ENCODE measurements at places on chromosomes 1 and 21. TPM values are rescaled to one million over a fixed set of nuclear protein-coding genes. Genes with fewer than 3 reads are reported as not detected.
A peak's percentile ranks its signal among the peaks of the same experiment; 100 is the strongest.

DNA sequence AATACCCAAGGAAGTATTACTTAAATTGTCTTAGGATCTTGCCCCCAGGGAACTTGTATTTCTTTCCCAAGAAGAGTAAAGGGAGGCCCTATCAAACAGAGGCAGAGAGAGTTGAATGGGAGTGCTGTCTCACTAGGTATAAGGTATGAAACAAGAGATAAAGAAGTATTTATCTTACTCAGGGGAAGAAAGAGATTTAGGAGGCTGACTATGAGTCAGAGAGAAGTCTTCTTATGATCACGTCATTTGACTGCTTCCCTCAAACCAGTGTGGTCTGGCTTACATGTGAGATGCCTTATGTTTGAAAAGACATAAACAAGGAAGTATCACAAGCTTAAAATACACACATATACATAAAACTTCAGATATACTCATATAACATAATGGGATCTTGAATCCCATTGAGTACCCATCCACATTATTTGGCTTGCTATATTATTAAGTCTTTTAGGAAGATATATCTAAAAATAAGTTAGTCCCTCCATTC is 29.6 kb downstream of the DUSP10 start:
- H3K36me3 ChIP-seq: no peaks in the 10 kb centered on the region
- H3K4me3 ChIP-seq: no peak overlapping the region
- no peaks in the 10 kb centered on the region for H3K27me3 ChIP-seq
- peak overlapping the region; percentile 39 for H3K27ac ChIP-seq
- peaks cover 42% of the 10 kb centered on the region for H3K4me1 ChIP-seq

SPATA21 gene
- not detected for total RNA-seq

DNA sequence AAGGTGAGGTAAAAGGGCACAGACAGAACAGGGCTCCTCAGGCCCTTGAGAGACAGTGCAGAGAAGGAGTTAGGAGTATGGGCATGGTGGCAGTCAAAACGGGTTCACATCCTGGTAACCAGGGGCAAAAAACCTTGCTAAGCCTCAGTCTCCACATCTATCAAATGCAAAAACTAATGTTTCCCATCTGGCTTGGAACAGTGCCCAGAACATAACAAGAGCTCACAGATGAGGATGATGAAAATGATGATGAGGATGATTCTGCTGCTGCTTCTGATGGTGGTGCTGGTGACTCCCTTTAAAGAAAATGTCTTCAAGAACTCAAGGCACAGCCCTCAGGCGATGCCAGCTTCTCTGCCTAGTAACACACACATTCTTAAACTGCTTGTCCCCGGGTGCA is 24.1 kb downstream of the HHIPL2 start:
- no peak for DNase-seq
- H3K27me3 ChIP-seq: no peaks in the 10 kb centered on the region
- no peak overlapping the region for H3K27ac ChIP-seq
- no peaks in the 10 kb centered on the region for H3K4me1 ChIP-seq
- no peaks in the 10 kb centered on the region for H3K36me3 ChIP-seq

GRCh38 chr1:157325220-157325619 is 187.0 kb upstream of the ETV3 start:
- no peak overlapping the region for H3K4me3 ChIP-seq
- no peak overlapping the region for H3K27ac ChIP-seq
- no peaks in the 10 kb centered on the region for H3K36me3 ChIP-seq

- no peak overlapping the region for H3K4me3 ChIP-seq
- no peaks in the 10 kb centered on the region for H3K27me3 ChIP-seq
- DNase-seq: no peak
- H3K4me1 ChIP-seq: no peaks in the 10 kb centered on the region
- H3K36me3 ChIP-seq: no peaks in the 10 kb centered on the region
Observed at GRCh38 chr1:98188774-98189173, 267.9 kb upstream of the DPYD start.

KISS1 gene
- 2.9 TPM for total RNA-seq

DNA sequence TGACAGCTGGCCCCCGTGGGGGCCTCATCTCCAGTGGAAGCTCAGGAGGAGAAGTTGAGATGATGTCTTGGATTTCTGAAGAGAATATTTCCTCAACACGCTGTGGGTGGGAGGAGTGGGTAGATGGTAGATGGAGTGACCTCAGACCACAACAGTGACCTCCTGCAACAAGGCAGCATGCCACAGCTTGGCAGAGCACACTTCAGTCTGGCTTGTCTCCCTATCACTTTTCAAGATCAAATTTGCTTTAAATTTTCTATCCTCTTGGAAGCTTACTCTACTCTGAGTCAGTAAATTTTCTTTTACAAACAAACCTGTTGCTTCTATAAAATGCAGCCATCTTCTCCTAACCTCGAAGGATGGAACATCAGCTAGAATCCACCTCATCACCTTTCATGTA is 59.7 kb downstream of the NTPCR start:
- no peaks in the 10 kb centered on the region for H3K36me3 ChIP-seq
- H3K27ac ChIP-seq: no peak overlapping the region
- no peaks in the 10 kb centered on the region for H3K4me1 ChIP-seq
- no peak overlapping the region for H3K4me3 ChIP-seq
- DNase-seq: no peak
- no peaks in the 10 kb centered on the region for H3K27me3 ChIP-seq

CHIA gene
- total RNA-seq: 6.3 TPM

DNA sequence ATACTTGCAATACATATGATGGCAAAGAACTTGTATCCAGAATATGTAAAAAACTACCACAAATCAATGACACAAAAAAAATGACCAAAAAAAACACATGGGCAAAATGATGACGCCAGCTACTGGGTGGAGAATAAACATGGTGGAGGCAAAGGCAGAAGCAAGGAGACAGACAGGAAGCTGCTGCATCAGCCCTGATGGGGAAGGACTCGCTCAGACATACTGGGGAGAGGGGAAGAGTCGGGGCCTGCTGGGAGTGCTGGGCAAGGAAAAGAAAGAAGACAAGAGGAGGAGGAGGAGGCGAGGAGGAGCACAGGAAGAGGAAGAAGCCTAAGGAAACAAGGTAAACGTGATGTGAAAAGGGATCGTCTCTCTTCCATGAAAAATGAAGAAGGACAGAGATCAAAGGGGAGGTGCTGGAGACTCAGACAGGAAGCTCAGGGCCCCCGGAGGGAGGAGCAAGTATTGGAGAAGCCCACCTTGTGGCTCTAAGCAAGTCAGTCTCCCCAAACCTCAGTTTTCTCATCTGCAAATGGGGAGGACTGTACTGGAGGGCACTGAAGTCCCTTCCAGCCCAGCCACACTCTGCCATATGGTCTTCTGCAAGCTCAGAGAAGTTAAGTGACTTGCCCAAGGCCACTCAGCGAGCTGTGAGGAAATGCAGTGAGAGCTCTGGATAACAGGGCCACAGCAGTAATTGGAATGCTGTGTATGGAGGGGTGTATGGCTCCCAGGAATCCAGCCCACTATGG is 24.2 kb downstream of the OLFML2B start:
- peaks cover 5% of the 10 kb centered on the region for H3K4me1 ChIP-seq
- H3K36me3 ChIP-seq: no peaks in the 10 kb centered on the region
- peak; percentile 36 for DNase-seq
- H3K27ac ChIP-seq: no peak overlapping the region

- peaks cover 17% of the 10 kb centered on the region for H3K27me3 ChIP-seq
- no peaks in the 10 kb centered on the region for H3K4me1 ChIP-seq
- no peak overlapping the region for H3K4me3 ChIP-seq
- DNase-seq: no peak
- no peaks in the 10 kb centered on the region for H3K36me3 ChIP-seq
Observed at GRCh38 chr1:121522061-121522759, 337.4 kb downstream of the SRGAP2C start.

DNA sequence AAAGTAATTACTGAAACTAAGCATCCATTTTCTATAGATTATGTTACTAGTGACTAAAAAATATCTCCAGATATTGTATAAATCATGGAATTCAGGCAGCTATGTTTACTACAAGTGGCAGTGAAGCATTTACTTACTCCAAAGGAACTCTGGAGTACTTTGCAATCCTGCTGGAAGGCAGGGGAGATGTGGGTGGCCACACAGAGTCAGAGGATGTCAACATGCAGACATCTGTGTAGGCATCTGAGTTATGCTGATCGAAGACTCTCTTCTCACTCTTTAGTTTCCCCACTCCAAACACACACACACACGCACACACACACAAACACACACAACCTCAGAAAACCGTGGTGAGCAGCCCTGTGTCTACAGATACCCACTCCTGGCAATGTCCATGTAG is 112.9 kb downstream of the ST6GALNAC3 start:
- no peaks in the 10 kb centered on the region for H3K27me3 ChIP-seq
- no peaks in the 10 kb centered on the region for H3K36me3 ChIP-seq
- no peak overlapping the region for H3K4me3 ChIP-seq
- DNase-seq: no peak

- DNase-seq: peak; percentile 50
- no peak overlapping the region for H3K4me3 ChIP-seq
- H3K36me3 ChIP-seq: no peaks in the 10 kb centered on the region
- no peak overlapping the region for H3K27ac ChIP-seq
Observed at GRCh38 chr1:2946999-2947690, 74.1 kb upstream of the ACTRT2 start.

DNA sequence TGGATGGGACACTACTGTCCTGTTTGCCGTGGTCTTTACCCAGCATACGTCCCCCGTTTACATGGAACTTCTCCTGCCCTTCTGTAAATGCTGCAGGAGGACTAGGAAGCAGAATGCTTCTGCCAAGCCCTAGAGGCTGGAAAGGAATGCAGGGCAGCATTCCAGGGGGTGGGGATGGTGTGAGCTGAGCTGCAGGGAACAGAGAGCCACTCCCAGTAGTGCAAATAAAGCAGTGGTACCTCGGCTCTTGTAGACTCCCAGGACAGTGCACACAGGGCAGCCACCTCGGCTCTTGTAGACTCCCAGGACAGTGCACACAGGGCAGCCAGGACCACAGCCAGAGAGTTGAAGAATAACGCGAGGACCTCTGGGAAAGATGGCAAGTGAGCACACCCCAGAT is 35.4 kb downstream of the PTPRU start:
- H3K4me3 ChIP-seq: no peak overlapping the region
- DNase-seq: peak; percentile 87

CHI3L1 gene
- total RNA-seq: 85.1 TPM

TSPAN2 gene
- total RNA-seq: 6.1 TPM

GRCh38 chr1:230049731-230050130 is 17.3 kb upstream of the GALNT2 start:
- no peaks in the 10 kb centered on the region for H3K27me3 ChIP-seq
- no peak overlapping the region for H3K4me3 ChIP-seq
- no peaks in the 10 kb centered on the region for H3K4me1 ChIP-seq
- no peak overlapping the region for H3K27ac ChIP-seq

- peaks cover 19% of the 10 kb centered on the region for H3K4me1 ChIP-seq
- H3K4me3 ChIP-seq: no peak overlapping the region
- DNase-seq: no peak
- no peaks in the 10 kb centered on the region for H3K27me3 ChIP-seq
- H3K36me3 ChIP-seq: no peaks in the 10 kb centered on the region
Observed at GRCh38 chr1:64167176-64167575, 36.2 kb upstream of the UBE2U start.

DNA sequence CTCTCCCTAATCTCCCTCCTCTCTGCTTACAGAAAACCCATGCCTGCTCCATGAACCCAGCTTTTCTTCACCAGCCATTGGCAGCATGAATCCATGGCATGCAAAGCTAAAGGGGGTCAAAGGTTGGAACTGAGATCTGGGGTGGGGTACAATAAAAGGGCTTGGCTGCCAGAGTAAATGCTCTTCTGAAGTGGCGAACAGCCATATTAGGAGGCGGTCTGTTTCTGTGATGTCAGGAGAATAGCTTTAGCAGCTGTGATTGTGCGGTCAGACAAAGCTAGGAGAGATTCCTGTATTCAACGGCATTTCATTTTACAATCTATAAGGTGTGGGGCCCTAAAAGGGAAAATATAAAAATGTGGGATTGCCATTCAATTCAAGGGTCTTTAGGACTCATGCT is 71.7 kb upstream of the TMPRSS2 start:
- H3K4me1 ChIP-seq: no peaks in the 10 kb centered on the region
- no peak overlapping the region for H3K4me3 ChIP-seq
- no peak for DNase-seq
- H3K27me3 ChIP-seq: no peaks in the 10 kb centered on the region
- H3K27ac ChIP-seq: no peak overlapping the region
- H3K36me3 ChIP-seq: no peaks in the 10 kb centered on the region

GRCh38 chr1:51310871-51311613 is 19.3 kb downstream of the TTC39A start:
- no peaks in the 10 kb centered on the region for H3K36me3 ChIP-seq
- no peak overlapping the region for H3K27ac ChIP-seq
- H3K4me1 ChIP-seq: peaks cover 14% of the 10 kb centered on the region

DNA sequence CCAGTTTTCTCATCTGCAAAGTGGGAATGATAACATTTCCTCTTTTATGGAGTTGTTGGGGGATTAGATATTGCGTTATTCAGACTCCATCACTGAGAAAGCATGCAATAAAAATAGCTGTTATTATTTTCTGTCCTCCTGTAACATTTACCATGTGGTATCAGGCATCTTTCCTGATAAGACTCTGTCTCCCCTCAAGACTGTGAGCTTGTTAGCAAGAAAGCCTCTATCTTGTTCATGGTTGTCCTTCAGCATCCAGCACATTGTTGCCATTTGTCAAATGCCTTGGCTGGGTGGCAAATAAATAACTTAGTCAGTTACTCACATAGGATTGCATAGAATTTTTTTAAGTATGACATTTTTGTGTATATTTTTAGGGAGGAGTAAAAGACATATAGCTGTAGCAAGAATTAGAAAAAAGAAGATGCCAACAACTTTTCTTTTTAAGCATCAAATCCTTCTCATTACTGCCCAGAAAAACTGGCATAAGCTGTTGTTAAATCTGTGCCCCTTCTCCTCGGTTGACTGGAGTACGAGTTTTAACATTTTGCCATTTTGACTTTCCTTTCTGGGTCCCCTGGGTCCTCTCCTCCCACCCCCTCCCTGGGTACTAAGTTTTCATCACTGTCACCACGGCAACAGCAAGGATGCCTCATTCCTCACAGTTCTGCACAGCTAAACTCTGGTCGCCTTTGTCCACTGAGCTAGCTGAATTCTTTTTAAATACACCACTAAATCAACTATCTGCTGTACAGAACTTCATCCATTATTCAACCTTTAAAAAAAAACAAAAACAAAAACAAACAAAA is 1.0 kb upstream of the JAM2 start:
- DNase-seq: no peak
- no peak overlapping the region for H3K4me3 ChIP-seq
- H3K27me3 ChIP-seq: no peaks in the 10 kb centered on the region
- H3K27ac ChIP-seq: peak overlapping the region; percentile 78

GRCh38 chr1:7491109-7491817 is 279.8 kb upstream of the VAMP3 start:
- H3K4me3 ChIP-seq: peak overlapping the region; percentile 6
- DNase-seq: no peak
- peaks cover 28% of the 10 kb centered on the region for H3K4me1 ChIP-seq
- peak overlapping the region; percentile 70 for H3K27ac ChIP-seq

- H3K27me3 ChIP-seq: peaks cover 6% of the 10 kb centered on the region
- no peaks in the 10 kb centered on the region for H3K36me3 ChIP-seq
- H3K4me1 ChIP-seq: no peaks in the 10 kb centered on the region
- no peak overlapping the region for H3K27ac ChIP-seq
- no peak overlapping the region for H3K4me3 ChIP-seq
- no peak for DNase-seq
Observed at GRCh38 chr1:17966341-17966740, 141.3 kb upstream of the IGSF21 start.
